Stimulated activated CD8-positive, alpha-beta memory T cell treated with anti-CD3 and anti-CD28 coated beads, Interleukin-7, amount 100 ng/mL, for 1 hour (primary cell): ENCODE measurements at places on chromosomes 7 and 10.

- DNase-seq = no peak
Measured at GRCh38 chr7:101691822-101692384, 62.8 kb upstream of the MYL10 start.

- DNase-seq = no peak
Measured at GRCh38 chr10:20593649-20594048, 303.5 kb downstream of the NEBL start.

DNA sequence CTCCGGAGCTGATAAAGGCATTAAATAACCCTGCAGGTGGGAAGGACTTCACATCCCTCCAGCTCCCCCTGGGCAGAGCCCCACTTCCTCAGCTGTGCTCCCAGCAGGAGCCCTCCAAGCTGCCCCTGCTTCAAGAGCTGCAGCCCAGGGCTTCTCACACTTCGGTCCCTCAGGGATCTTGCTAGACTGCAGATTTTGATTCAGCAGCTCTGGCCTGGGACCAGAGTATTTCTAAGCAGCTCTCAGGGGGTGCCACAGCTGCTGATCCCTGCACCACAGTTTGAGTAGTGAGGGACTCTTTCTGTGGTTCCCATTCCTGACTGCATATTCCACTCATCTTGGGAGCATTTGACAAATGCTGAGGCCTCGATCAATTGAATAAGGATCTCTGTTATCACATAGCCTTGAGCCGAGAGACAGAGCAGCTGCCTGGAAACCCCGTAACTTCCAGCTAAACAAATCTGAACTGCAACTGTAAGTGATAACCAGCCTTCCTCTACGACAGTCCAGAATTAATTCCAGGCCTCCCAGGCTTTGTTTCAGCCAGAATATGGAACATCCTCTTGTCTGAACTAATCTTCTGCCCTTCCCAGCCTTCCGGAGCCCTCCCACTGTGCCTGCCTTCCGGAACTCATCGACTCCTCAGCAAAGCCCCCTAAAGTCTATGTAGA lies 161.4 kb downstream of the CCDC3 start:
- no peak for DNase-seq

GRCh38 chr7:131606346-131607290 lies 50.2 kb upstream of the PODXL start:
- DNase-seq = no peak

- no peak for DNase-seq
Measured at GRCh38 chr10:110762849-110763211, 108.9 kb upstream of the PDCD4 start.

DNA sequence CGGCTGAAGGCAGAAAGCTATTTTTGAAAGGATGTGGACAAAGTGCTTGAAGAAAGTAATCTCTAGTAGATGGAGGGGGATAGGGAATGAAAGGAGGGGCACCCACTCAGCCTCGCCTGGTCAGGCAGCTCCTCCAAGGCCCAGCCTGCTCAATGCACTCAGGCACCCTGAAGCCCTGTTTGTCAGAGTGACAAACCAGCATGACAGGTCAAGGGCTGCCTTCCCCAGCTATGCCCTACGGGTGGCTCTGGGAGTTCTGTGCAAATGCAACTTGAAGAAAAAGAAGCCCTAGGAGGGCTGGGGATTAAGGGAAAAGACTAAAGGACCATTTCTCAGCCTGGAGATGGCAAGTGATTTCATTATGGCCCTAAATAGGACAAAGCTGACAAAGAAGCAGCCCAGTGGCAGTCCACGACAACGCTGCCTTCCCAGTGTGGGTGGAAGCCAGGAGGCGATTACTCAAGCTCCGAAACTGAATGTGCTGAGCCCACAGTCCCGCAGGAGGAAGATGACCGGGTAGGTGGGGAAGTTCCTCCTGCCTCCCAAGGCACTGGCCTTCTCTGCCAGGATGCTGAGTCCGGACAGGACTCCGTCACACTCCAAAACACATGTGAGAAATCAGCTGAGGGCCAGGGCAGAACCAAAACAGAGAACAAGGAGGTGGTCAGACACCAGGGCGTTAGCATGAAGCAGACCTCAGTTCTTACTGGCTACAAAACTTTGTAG lies 16.3 kb downstream of the LIPA start:
- DNase-seq = no peak

- DNase-seq = no peak
Measured at GRCh38 chr7:125934955-125935354, 1005.3 kb upstream of the POT1 start.

DNA sequence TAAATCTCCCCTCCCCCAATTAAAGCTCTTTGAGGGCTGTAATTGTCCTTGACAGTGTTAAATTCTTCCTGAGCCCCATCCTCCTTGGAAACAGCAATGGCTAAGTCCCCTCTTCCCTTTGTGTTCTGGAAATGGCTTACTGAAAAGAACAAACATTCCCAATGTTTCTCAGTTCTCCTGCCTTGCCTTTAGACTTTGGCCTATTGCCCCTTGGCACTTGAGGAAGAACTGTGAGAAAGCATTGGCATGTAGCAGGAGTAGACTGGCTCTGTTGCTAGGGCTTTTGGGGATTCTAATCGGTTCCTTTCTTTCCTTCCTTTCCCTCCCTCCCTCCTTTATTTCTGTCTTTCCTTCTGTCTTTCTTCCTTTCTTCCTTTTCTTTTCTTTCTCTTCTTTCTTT lies 463.3 kb upstream of the PODXL start:
- DNase-seq = no peak

GRCh38 chr7:39133088-39133487 lies 155.4 kb downstream of the POU6F2 start:
- DNase-seq = no peak

- no peak for DNase-seq
Measured at GRCh38 chr10:22268503-22268902, 47.7 kb upstream of the COMMD3 start.

GRCh38 chr7:44072364-44073231 lies 7.2 kb upstream of the PGAM2 start:
- no peak for DNase-seq

GRCh38 chr10:70607936-70608335 lies 5.4 kb upstream of the PRF1 start:
- DNase-seq = no peak

DNA sequence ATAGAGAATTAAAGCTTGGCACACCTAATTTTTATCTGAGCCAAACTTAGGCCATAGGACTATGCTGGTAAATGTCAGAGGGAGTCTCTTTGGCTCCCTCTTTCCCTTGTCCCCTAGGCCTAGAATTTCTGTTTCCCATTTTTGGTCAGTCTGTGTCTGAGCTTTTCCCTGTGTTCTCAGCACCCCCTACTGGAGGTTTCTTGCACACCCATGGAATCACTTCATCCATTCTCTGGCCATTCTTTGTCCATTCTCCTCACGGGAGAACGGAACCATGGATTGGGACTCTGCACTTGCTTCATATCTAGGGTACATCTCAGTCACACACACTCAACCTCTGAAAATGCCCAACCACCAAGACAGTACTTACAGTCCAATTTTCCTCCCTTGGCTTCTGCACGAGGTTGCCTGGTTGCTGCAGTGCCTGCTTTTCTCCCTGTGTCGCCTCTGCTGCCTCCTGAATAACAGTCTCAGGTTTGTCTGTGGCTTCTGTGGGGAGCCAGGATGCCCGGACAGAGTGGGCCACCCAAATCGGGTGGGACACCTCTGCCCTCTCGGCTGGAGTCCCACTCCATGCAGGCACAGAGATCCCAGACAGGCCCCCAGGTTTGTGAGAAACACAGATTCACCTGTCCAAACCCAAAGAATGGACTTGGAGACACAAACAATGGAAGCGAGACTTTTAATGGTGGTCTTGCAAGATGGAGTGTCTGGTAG lies 35.1 kb upstream of the DNAH11 start:
- no peak for DNase-seq
